ENCODE measurements at places on chromosomes 16 and 17.

GRCh38 chr17:37662353-37662752 lies 19.1 kb upstream of the DDX52 start:
- DNase-seq = no peak

DNA sequence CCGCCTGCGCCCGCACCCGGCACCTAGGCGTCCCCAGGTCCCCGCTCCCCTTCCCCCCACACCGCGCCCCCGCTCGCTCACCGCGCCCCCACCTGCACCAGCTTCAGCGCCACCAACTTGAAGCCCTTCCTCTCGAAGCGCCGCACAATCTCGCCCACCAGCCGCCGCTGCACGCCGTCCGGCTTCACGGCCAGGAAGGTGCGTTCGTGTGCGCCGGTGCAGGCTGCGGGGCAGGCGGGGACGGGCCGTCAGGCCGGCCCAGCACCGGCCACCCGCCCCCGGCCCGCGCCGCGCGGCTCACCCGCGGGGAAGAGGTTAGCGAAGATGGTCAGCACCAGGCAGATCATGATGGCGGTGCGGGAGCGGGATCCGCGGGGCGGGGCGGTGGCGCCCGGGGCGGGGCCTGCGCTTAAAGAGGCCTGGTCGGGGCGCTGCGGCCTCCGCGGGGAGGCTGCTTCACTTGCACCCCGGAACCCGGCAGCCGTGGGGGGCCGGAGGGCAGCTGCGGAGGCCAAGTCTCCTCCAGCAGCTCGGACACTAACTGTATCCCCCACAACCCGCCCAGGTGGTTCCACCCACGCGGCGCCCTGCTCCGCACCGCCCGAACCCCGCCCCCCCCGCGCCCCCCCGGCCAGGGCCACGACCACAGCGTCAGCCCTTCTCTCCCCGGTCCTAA lies at the start of gene NME3:
Gene NME3, minus strand, starts transcription at position 356 of the 676 bp plus-strand sequence. Its CDS starts 9 bp downstream, at position 347.
- DNase-seq = no peak

DNA sequence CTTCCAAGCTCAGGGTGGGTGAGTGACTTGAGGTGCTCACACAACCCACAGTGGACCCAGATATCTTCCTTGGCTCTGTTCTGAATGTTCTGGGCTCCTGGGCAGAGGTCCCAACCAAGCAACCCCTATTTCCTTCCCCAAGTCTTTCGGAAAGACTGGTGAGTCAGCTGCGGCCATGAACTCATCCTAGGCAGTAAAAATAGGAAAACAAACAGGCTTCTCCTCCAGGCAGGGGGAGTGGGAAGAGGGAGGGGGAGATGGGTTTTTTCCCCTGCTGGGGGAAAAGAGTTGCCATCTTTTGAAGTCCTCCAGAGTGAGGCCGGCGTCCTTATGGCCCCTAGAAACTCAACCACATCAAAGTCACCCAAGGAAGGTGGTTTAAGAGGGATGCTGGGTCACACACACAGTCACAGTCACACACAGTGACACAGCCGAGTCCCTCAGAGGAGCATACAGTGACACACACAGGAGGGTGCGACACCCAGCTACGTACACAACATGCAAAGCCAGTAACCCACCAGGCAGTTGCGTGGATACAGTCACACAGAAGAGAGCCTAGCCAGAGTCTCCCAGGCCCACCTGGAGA lies 16.0 kb upstream of the DLX4 start:
- no peak for DNase-seq

- DNase-seq = no peak
These were observed 7.3 kb upstream of the SMIM5 start for GRCh38 chr17:75625813-75626486.

DNA sequence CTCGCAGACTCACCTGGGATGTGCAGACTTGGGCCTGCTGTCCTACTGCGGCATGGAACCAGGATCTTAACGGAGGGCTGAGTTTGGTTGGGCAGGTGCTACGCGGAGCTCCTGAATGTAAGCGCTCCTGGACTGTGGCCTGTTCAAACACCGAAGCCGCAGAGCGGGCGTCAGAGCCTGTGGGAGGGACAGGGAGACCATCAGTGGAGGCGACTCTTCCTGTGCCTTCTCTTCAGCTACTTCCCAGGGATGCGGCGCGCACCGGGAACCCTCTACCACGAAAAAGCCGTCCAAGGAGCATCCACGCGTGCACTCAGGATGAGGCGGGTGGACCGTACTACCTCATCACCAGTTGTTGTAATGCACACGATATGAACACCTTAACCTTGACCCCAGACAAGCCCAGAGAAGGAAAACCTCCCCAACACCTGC lies 2.0 kb downstream of the USP36 start:
- no peak for DNase-seq
